Activated CD8-positive, alpha-beta T cell treated with anti-CD3 and anti-CD28 coated beads for 36 hours (primary cell): ENCODE measurements at places on chromosomes 6 and 20. TPM values are rescaled to one million over a fixed set of nuclear protein-coding genes. Genes with fewer than 3 reads are reported as not detected.

GRCh38 chr6:41935193-41935574, 6.4 kb downstream of the CCND3 start:
- H3K27me3 ChIP-seq = no peaks in the 10 kb centered on the region
- H3K4me3 ChIP-seq = peak overlapping the region; percentile 90
- peaks cover 50% of the 10 kb centered on the region for H3K4me1 ChIP-seq
- no peak for DNase-seq
- H3K27ac ChIP-seq = peak overlapping the region; percentile 91
- peaks cover 78% of the 10 kb centered on the region for H3K36me3 ChIP-seq

DNA sequence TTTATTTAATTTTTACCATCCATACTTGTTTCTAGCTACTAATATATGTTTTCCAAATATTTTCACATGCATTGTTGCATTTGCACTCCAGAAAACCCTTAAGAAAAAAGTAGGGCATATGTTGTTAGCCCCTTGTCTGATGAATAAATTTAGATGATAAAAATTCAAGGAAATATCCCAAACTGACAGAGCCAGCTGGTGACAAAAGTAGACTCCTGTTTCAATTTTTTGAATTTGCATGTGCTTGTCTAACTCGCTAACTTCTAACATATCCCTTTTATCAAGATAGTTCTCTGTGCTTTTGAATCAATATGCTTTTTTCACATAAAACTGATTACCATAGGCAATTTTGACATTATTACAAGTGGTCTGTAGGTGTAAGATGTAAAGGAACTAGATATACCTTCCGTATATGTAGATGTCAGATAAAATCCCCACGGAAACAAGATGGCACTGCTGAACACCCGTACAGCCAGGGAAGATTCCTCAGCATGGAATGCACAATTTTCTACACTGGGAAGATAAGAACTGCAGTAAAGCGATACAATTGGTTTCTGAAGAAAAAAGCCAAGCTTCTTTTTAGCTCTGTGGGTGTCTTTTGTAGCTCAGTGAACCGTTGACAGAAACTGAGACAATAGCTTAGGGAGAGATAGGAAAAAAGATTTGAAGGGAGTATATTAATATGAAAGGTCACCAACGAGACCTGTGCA, 437.6 kb upstream of the RNF217 start:
- H3K36me3 ChIP-seq = no peaks in the 10 kb centered on the region
- no peak for DNase-seq
- no peaks in the 10 kb centered on the region for H3K27me3 ChIP-seq
- no peak overlapping the region for H3K4me3 ChIP-seq

- peaks cover 4% of the 10 kb centered on the region for H3K4me1 ChIP-seq
- H3K27ac ChIP-seq = no peak overlapping the region
- H3K27me3 ChIP-seq = no peaks in the 10 kb centered on the region
- DNase-seq = no peak
Measured at GRCh38 chr6:134422426-134423231, 104.7 kb upstream of the SGK1 start.

- peaks cover 44% of the 10 kb centered on the region for H3K4me1 ChIP-seq
- DNase-seq = no peak
- H3K4me3 ChIP-seq = no peak overlapping the region
- no peaks in the 10 kb centered on the region for H3K36me3 ChIP-seq
- no peaks in the 10 kb centered on the region for H3K27me3 ChIP-seq
Measured at GRCh38 chr20:62774762-62775161, 21.5 kb upstream of the MRGBP start.

GRCh38 chr6:135018941-135019340, 35.7 kb downstream of the HBS1L start:
- DNase-seq = no peak
- no peaks in the 10 kb centered on the region for H3K27me3 ChIP-seq
- peak overlapping the region; percentile 48 for H3K27ac ChIP-seq
- peaks cover 71% of the 10 kb centered on the region for H3K4me1 ChIP-seq

DNA sequence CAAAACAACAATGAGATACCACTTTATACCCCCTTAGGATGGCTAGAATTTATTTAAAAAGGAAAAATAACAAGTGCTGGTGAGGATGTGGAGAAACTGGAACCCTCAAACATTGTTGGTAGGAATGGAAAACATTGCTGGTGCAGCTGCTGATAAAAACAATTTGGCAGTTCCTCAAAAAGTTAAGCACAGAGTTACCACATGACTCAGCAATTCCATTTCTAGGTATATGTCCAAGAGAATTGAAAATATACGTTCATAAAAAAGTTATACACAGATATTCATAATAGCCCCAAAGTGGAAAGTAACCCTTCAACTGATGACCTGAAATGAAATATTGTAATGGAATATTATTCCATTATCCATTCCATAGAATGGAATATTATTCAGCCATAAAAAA, 55.0 kb downstream of the CD83 start:
- H3K4me3 ChIP-seq = no peak overlapping the region
- peaks cover 9% of the 10 kb centered on the region for H3K36me3 ChIP-seq
- H3K27me3 ChIP-seq = no peaks in the 10 kb centered on the region
- no peaks in the 10 kb centered on the region for H3K4me1 ChIP-seq
- DNase-seq = no peak

- H3K36me3 ChIP-seq = peaks cover 66% of the 10 kb centered on the region
- H3K4me1 ChIP-seq = peaks cover 43% of the 10 kb centered on the region
- H3K27ac ChIP-seq = peak overlapping the region; percentile 72
- no peak for DNase-seq
Measured at GRCh38 chr6:24851086-24851485, 52.4 kb upstream of the ARMH2 start.

GRCh38 chr6:143128681-143129015, 68.0 kb downstream of the AIG1 start:
- no peak overlapping the region for H3K4me3 ChIP-seq
- H3K36me3 ChIP-seq = peaks cover 18% of the 10 kb centered on the region
- no peak for DNase-seq

- peaks cover 52% of the 10 kb centered on the region for H3K4me1 ChIP-seq
- H3K36me3 ChIP-seq = no peaks in the 10 kb centered on the region
- peak overlapping the region; percentile 92 for H3K27ac ChIP-seq
- no peaks in the 10 kb centered on the region for H3K27me3 ChIP-seq
Measured at GRCh38 chr20:45354423-45355208, 6.4 kb upstream of the SDC4 start.

- H3K27ac ChIP-seq = no peak overlapping the region
- DNase-seq = no peak
- no peaks in the 10 kb centered on the region for H3K4me1 ChIP-seq
- no peak overlapping the region for H3K4me3 ChIP-seq
- peaks cover 2% of the 10 kb centered on the region for H3K27me3 ChIP-seq
Measured at GRCh38 chr6:56806368-56806767, 148.5 kb upstream of the BEND6 start.

- no peaks in the 10 kb centered on the region for H3K27me3 ChIP-seq
- DNase-seq = no peak
- H3K27ac ChIP-seq = no peak overlapping the region
- no peaks in the 10 kb centered on the region for H3K36me3 ChIP-seq
- H3K4me1 ChIP-seq = no peaks in the 10 kb centered on the region
Measured at GRCh38 chr20:30506100-30506499, 751.4 kb upstream of the DEFB115 start.

GRCh38 chr6:3023663-3024483, 24.2 kb downstream of the NQO2 start:
- H3K4me1 ChIP-seq = peaks cover 52% of the 10 kb centered on the region
- peak overlapping the region; percentile 78 for H3K4me3 ChIP-seq
- peak; percentile 94 for DNase-seq
- H3K27me3 ChIP-seq = no peaks in the 10 kb centered on the region
- H3K36me3 ChIP-seq = peaks cover 37% of the 10 kb centered on the region
- H3K27ac ChIP-seq = peak overlapping the region; percentile 91

DNA sequence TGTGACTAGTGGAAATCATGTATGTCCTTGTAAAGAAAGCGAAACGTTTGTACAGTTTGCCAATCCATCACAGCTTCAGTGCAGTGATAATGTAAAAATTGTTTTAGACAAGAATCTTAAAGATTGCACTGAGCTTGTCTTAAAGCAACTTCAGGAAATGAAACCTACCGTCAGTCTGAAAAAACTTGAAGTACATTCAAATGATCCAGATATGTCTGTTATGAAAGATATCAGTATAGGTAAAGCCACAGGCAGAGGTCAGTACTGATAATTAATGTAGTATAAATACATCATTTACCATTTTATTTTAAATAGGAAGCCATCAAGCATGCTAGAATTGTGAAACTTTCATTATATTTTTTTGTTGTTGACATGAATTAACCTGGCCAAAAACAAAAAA, 60.9 kb upstream of the SMIM8 start:
- no peaks in the 10 kb centered on the region for H3K27me3 ChIP-seq
- H3K27ac ChIP-seq = no peak overlapping the region
- peaks cover 45% of the 10 kb centered on the region for H3K36me3 ChIP-seq

DNA sequence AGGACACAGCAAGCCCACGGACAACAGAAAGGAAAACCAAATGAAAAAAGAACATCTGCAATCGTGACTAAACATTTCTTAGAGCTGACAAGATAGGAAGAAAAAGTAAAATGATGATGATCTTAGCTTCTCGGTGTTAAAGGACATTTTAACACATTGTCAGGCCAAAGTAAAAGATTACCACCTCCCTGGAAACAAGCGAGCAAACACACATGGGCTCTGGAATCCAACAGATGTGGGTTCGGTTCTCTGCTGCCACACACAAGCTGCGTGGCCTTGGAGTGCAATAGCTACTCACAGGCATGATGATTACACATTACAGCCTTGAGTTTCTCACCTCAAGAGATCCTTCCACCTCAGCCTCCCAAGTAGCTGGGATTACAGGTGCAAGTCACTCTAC, 7.5 kb upstream of the AAR2 start:
- H3K36me3 ChIP-seq = no peaks in the 10 kb centered on the region
- peaks cover 9% of the 10 kb centered on the region for H3K27me3 ChIP-seq
- H3K4me1 ChIP-seq = peaks cover 3% of the 10 kb centered on the region

- H3K4me1 ChIP-seq = no peaks in the 10 kb centered on the region
- peaks cover 3% of the 10 kb centered on the region for H3K27me3 ChIP-seq
- H3K36me3 ChIP-seq = no peaks in the 10 kb centered on the region
- H3K4me3 ChIP-seq = no peak overlapping the region
- no peak overlapping the region for H3K27ac ChIP-seq
Measured at GRCh38 chr6:117414770-117415169, 11.0 kb downstream of the ROS1 start.

GRCh38 chr6:87029711-87030314, 65.1 kb downstream of the CGA start:
- H3K4me3 ChIP-seq = no peak overlapping the region
- H3K27ac ChIP-seq = no peak overlapping the region
- H3K27me3 ChIP-seq = peaks cover 4% of the 10 kb centered on the region
- no peaks in the 10 kb centered on the region for H3K36me3 ChIP-seq
- H3K4me1 ChIP-seq = no peaks in the 10 kb centered on the region

- H3K4me1 ChIP-seq = peaks cover 11% of the 10 kb centered on the region
- H3K4me3 ChIP-seq = no peak overlapping the region
- DNase-seq = no peak
- no peak overlapping the region for H3K27ac ChIP-seq
- no peaks in the 10 kb centered on the region for H3K36me3 ChIP-seq
Measured at GRCh38 chr6:73666393-73666792, 12.6 kb upstream of the SLC17A5 start.

DNA sequence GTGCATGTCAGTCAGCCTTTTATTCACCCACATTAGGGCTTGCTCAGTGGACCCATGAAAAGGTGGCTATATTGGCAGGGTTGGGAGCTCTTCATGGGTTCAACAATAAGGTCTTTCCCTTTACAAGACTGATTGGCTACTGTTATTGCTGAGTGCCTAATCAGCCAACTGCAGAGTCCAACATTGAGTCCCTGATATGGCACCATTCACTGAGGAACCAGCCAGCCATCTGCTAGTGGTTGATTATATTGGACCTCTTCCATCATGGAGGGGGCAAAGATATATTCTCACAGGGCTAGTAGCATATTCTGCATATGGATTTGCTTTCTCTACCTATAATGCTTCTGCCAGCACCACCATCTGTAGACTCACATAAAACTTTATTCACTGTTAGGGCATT, 69.9 kb downstream of the CDKAL1 start:
- H3K4me1 ChIP-seq = peaks cover 5% of the 10 kb centered on the region
- H3K27ac ChIP-seq = no peak overlapping the region
- H3K27me3 ChIP-seq = no peaks in the 10 kb centered on the region
- peaks cover 14% of the 10 kb centered on the region for H3K36me3 ChIP-seq
- no peak for DNase-seq

- H3K27me3 ChIP-seq = peaks cover 17% of the 10 kb centered on the region
- H3K27ac ChIP-seq = no peak overlapping the region
- no peak for DNase-seq
- no peak overlapping the region for H3K4me3 ChIP-seq
- H3K36me3 ChIP-seq = no peaks in the 10 kb centered on the region
Measured at GRCh38 chr6:1418471-1419191, 29.3 kb downstream of the FOXF2 start.

GRCh38 chr6:149842331-149842730, 21.8 kb downstream of the LRP11 start:
- H3K4me1 ChIP-seq = no peaks in the 10 kb centered on the region
- H3K4me3 ChIP-seq = no peak overlapping the region
- peaks cover 1% of the 10 kb centered on the region for H3K27me3 ChIP-seq

DNA sequence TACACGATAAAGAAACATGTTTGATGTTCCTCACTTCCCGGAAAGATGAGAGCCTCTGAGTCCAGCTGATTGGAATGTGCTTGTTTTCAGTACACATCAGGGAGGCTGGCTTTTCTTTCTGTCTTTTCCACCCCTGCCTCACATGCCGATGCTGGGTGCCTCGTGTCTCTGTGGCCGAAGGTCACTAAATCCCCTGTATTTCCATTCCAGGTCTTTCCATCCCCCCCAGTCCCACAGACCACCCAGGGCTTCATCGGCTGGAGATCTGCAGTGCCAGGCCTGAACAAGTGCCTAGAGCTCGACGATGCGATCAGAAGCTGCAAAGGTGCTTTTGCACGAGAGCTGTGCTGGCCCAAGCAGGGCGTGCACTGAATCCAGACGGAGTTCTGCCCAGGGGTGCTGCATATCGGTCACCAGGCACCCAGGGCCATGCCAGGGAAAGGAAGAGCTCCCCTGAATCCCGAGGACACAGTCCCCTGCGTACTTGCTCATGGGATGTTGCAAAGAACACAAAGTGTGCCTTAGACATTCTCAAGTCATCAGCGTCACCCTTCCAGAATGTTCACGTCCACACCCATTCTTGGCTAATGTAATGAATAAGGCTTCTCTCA, 67.9 kb downstream of the ANKRD60 start:
- no peak overlapping the region for H3K27ac ChIP-seq
- H3K4me1 ChIP-seq = no peaks in the 10 kb centered on the region
- peaks cover 2% of the 10 kb centered on the region for H3K27me3 ChIP-seq
- DNase-seq = no peak
- H3K36me3 ChIP-seq = no peaks in the 10 kb centered on the region

Gene MRPS26
- total RNA-seq = 63.6 TPM

Gene GPR6
- total RNA-seq = not detected

Gene CHRNA4
- not detected for total RNA-seq

Gene L3MBTL1
- 7.0 TPM for total RNA-seq

Gene BTNL2
- total RNA-seq = not detected

Gene PAX1
- total RNA-seq = not detected

Gene CFB
- total RNA-seq = 0.45 TPM

Gene USP49
- 5.7 TPM for total RNA-seq

Gene LAMA2
- 1.5 TPM for total RNA-seq

Gene BEND3
- 5.8 TPM for total RNA-seq

Gene MYL9
- total RNA-seq = not detected
